ENCODE measurements at places on chromosomes 12 and 14. TPM values are rescaled to one million over a fixed set of nuclear protein-coding genes. Genes with fewer than 3 reads are reported as not detected.

TAS2R42 gene
- not detected for total RNA-seq

RDH16 gene
- not detected for total RNA-seq

SINHCAF gene
- total RNA-seq = 66.4 TPM

GRCh38 chr12:51521554-51522276 is 69.3 kb upstream of the SCN8A start:
- no peak for DNase-seq

- no peak for DNase-seq
Measured at GRCh38 chr12:108702595-108703320, 28.6 kb downstream of the CORO1C start.

- no peak for DNase-seq
Measured at GRCh38 chr14:50335389-50335788, 23.3 kb downstream of the DMAC2L start.

- no peak for DNase-seq
Measured at GRCh38 chr12:34386016-34386415, 363.7 kb downstream of the ALG10 start.

- DNase-seq = no peak
Measured at GRCh38 chr14:58701156-58701555, 63.4 kb downstream of the DACT1 start.

DNA sequence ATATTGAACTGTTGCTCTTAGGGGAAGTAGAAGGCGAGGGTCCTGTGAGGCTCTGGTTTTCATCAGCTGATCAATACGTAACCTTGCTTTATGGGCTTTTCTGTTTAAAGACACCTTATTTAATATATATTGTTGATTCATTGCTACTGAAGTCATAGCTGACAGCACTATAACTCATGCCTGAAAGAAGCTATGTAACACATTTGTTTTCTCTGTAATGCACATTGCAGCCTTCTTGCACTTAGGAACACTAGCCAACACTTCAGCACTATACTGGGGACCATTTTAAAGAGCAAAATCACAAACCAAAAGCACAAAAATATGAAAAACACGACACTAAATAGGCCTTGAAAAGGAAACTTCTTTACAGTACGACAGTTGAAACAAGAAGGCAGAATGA is 135.7 kb downstream of the TTC6 start:
- DNase-seq = no peak

DNA sequence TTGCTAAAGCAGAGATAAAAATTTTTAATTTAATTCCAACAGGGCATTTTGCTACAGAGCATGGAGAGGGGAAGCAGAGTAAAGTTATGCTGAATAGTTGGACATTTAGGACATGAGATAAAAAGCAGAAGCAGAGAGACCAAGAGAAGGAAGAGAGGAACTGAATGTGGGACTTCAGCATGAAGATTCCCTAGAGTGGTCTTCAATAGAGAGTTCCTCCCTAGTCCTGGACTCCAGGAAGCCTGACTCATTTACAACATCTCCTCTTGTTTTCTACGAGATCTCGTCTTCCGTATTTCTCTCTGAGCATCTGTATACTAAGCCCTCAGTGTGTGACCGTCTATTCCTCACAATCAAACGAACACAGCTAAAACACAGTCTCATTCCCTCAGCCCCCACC is 35.2 kb upstream of the IFT81 start:
- DNase-seq = no peak

GRCh38 chr12:105292705-105293104 is 37.8 kb upstream of the C12orf75 start:
- no peak for DNase-seq

DNA sequence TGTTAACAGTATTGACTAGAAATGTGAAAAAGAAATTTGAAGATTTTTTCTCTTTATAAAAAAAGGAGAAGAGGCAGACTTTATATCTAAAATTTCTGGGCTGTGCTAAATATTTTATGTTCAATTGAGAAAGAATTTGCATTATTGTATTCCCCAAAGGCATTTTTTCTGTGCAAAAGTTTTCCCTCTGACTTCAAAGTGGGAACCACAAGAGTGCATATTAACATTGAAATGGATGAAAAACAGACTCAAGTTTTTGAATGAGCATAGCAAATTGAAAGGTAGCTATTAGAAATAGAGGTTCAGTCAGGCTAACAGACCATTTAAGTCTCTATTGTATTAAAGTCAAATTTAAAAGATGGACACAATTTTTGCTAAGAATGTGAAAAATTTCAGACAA is 95.2 kb downstream of the RASSF9 start:
- DNase-seq = no peak

Measured in A172 (cell line).